RWPE2 (cell line): ENCODE measurements at places on chromosomes 3 and 15.

DNA sequence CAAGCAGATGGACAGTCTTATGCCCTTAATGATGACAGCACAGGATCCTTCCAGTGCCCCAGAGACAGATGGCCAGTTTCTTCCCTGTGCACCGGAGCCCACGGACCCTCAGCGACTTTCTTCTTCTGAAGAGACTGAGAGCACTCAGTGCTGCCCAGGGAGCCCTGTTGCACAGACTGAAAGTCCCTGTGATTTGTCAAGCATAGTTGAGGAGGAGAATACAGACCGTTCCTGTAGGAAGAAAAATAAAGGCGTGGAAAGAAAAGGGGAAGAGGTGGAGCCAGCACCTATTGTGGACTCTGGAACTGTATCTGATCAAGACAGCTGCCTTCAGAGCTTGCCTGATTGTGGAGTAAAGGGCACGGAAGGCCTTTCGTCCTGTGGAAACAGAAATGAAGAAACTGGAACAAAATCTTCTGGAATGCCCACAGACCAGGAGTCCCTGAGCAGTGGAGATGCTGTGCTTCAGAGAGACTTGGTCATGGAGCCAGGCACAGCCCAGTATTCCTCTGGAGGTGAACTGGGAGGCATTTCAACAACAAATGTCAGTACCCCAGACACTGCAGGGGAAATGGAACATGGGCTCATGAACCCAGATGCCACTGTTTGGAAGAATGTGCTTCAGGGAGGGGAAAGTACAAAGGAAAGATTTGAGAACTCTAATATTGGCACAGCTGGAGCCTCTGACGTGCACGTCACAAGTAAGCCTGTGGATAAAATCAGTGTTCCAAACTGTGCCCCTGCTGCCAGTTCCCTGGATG lies 198.7 kb downstream of the AKAP13 start:
- DNase-seq = no peak

DNA sequence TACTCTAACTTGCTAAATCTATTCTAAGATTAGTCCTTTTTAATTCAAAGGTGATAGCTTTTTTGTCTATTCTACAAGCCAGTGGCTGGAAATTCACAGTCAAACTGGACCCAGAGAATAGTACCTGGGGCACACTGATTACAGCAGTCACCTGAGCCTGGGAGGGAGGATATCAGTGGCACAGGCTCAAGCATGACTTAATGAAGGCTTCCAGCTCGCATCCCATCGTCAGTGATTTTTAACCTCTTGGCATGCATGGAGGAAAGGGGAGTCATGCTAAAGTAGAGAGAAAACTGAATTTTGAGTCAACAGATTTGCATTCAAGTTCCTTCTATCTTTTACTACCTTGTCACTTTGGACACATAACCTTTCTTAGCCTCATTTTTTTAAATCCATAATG lies 24.8 kb downstream of the GOLIM4 start:
- DNase-seq = no peak

DNA sequence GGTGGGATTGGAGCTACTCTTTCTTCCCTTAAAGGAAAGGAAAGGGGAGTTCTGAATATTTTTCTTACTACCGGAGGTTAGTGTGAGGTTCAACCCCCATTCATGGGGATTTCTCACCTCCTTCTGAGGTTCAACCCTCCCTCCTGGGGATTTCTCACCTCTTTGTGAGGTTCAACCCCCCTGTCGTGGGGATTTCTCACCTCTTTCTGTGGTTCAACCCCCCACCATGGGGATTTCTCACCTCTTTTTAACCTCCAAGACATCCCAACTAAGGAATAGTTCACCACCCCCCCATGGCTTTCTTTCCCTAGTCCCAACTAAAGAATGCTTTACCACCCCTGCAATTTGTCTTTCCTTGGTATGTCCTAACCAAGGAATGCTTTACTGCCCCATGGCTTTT lies 520.3 kb downstream of the EDEM1 start:
- no peak for DNase-seq

DNA sequence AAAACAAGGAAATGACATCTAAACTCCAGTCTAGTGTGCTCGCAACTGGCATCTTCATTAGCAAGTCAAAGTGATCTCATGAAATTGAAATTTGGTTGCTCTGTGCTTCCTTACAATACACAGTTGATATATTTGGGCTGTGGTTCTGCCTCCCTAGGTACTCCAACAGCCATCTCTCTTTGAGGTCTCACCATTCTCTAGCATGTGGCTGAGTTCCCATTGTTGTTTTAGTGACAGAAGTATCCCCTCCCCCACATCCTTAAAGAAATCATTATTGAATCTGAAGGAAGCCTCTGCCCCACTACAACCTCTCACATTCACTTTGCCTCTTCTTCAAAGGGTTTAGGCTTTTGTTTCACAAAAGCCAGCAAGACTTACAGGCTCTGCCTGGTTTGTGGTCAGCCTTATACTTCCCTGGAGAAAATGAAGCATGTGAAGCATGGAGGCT lies 516.5 kb downstream of the NLGN1 start:
- no peak for DNase-seq

GRCh38 chr3:141250828-141251227 lies 19.2 kb downstream of the PXYLP1 start:
- no peak for DNase-seq

GRCh38 chr3:65265942-65266590 lies 578.3 kb upstream of the ADAMTS9 start:
- DNase-seq = no peak

DNA sequence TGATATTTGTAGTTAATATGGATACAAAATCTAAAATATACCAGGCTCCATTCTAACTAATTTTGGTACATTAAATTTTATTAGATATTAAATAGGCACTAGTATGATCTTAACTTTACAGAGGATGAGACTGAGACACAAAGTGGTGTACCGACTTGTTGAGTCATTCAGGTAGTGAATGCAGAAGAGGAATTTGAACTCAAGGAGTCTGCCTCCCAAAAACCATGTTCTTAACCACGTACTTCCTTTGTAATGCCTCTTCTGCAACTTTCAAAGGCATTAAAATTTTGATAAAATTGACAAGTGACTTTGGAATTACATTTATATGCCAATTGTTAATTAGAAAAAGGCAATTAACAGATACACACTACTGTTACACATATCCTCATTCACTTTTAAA lies 61.8 kb downstream of the ZBBX start:
- DNase-seq = no peak

DNA sequence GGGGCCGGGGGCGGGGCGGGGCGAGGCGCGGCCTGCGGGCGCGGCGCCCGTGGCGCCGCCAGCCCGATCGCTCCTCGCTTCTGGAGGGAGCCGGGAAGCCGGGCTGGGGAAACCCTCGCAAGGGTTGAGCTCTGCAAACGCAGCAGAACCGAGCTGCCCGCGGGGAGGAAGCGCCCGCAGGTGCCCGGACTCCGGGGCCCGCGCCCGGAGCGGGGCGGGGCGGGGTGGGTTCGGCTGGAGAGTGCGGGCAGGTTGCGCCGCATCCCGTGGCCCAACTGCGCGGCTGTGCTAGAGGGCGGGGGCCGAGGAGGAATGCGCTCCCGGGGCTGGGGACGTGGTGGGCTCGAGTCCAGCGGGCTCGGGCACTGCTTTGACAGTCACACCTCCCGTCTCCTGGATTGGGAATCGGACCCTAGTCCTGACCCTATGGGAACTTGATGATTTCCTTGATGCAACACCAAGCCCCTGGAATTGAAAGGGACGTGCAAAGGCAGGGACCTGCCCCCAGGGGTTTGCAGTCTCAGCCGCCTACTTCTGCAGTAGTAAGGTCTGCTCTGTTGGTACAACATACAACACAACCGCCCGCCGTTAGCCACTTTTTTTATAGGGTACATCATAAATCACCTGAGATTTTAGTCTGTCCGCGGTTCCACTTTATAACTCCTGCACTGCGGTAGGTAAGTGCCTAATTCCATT lies 34.3 kb downstream of the ZBTB38 start:
- DNase-seq = no peak

- DNase-seq = no peak
Measured at GRCh38 chr15:40398413-40398873, 7.2 kb upstream of the IVD start.

DNA sequence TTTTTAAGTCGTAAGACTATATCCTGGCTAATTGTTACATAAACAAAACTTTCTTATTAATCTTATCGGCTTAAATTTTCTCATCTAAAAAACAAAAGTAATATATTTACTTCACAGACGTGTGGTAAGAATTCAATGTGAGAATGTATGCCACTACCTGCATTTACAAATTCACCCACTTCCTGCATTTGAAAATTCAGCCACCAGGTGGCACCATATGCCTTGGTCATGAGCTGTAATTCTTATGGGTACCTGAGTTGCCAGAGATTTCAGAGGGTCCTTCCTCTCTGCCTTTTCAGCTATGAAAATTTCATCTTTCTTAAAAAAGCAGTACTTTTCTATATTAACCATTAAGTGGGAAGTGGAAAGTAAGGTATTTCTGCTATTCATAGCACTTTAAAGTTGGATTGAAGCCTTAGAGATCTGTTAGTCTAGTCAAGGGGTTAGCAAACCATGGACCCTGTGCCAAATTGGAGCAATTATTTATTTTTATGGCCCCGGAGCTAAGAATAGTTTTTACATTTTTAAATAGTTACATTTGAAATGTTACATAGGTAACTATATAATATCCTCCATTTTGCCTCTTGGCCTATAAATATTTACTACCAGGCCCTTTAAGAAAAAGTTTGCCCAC lies 127.8 kb downstream of the HCN4 start:
- no peak for DNase-seq

GRCh38 chr3:15159501-15160136 lies 46.4 kb upstream of the CAPN7 start:
- DNase-seq = no peak

DNA sequence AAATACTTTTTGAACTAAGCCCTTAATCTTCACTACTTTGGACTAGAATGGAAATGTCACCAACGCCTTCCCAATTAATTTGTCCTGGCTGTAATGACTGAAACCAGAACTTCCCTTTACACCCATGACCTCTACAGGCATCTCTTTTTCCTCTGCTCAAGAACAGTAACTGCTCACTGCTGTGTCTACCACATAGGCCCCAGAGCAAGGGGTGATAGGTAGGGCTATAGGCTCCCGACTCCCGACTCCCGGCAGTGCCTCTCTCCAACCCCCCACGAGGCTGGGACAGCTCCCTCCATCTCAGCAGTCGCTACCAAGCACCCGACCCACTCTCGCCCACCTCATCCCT lies 384 bp upstream of the LEKR1 start:
- no peak for DNase-seq

DNA sequence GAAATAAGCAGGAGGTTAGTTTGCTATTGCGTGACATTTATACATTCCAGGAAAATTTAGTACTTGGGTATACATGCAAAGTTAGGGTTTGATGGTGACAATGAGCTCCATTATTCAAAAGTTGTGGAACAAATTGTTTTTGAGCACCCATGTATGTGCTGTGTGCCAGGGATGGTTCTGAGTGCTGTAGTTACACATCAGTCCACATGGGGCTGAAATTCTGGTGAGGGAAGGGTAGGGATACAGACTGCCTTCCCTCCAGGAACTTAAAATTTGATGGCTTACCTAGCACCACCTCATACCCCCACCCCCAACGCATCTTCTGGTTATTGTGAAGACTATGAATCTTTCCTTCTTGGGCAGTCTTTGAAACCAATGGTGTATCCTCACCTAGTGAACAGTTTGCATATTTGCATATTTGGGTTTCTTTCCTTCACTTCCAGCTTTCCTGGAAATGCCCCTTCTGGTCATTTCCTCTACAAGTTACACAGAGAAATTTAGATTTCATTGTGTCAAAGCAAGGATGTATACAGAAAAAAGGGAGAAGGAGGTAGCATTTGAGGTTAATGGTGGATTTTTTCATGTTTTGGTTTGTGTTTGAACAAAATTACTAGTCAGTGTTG lies 222.0 kb upstream of the IL12A start:
- DNase-seq = no peak

DNA sequence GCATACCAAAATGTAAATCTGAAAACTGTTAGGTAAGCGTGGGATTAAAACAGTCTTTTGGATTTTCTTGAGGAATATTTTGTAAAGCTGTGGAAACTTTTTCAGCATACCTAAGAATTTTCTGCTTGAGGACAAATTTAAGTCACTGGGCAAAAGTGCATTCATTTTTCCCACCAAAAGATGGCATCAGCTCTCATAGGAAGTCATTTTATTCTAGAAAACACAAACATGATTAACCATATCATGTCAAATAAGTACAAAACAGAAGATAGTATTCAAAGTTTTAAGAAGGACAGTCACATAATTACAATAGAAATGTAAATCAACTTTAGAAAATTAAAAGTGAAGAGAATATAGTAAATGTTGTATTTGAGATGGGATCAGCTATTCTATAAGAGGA lies 63.5 kb downstream of the SLC49A4 start:
- DNase-seq = no peak

GRCh38 chr3:126630020-126630419 lies 24.9 kb downstream of the TXNRD3 start:
- no peak for DNase-seq

DNA sequence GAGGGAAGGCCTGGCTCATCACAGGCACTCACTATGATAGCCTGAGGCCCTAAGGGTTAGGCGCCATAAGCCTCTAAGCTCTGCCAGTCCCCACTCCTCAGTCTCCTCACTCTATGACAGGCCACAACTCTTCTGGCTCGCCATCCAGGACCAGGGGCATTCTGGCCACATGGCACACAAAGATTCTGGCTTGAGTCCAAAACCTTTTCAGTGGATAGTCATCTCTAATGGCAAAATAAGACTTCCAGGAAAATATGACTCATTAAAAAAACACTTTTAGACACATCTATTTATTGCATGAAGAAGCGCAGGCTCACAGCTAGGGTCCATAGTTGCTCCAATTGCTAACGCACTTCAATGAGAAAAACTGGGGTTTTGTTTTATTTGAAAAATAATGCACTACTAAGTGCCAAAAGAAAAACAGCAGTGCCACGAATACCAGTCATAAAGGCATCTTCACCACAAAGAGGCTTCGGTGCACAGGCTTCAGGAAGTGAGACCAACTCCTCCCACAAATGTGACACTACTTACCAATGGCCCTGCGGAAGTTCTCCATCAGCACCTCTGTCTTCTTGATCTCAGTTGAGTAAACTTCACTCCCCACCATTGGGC lies 11.1 kb downstream of the RUVBL1 start:
- no peak for DNase-seq

DNA sequence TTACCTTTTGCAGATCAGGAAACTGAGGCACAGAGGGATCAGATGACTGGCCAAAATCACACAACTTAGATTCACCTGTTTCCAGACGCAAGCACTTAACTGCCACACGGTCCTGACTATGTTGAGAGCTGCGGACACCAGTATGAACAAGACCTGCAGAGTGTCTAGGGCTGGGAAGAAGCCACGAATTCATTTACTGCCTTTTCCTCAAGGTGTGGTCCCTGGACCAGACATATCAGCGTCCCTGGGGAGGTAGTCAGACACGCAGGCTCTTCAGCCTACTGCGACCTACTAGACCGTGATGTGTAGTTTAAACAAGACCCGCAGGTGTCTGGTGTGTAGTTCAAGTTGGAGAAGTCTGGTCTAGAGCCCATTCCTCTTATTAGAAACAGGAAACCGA lies 541 bp upstream of the SLC6A11 start:
- DNase-seq = no peak

DNA sequence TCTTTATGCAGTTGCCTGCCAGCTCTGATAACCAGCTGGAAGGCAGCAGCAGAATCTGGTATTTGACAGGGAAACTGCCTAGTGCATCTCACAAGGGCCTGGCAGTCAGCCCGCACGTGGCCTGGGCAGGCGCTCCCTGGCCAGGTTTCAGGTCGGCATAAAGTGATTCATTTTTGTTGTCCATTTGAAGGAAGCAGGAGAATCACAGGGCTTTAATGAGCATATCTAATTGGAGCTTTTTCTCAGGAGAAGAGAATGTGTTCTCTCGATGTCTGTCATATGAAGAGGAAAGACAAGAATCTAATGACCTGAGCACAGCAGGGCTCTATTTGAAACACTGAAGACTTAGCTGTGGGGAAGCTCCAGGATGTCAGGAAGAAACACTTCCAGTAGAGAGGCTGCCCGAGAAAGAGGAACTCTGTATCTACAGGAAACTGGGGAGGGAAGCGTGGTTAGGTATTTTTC lies 98.8 kb upstream of the MB21D2 start:
- no peak for DNase-seq
